ENCODE measurements at places on chromosomes 6 and 20.

- H3K4me1 ChIP-seq, result no peaks in the 10 kb centered on the region
- no peak for DNase-seq
- no peak overlapping the region for H3K4me3 ChIP-seq
- peaks cover 98% of the 10 kb centered on the region for H3K27me3 ChIP-seq
Observed at GRCh38 chr20:61521687-61522420, 269.8 kb downstream of the CDH4 start.

DNA sequence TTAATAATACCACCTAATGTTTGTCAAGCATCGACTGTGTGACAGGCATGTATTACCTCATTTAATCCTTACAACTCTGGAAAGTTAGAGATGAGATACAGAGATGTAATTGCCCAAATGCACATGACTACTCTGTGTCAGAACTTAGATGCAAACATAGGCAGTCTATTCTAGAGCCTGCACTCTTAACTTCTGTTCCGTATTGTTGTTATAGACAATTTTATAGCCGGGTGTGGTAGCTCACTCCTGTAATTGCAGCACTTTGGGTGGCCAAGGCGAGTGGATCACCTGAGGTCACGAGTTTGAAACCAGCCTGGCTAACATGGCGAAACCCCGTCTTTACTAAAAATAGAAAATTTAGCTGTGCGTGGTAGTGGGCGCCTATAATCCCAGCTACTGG lies 15.0 kb downstream of the IFT52 start:
- H3K4me3 ChIP-seq, result no peak overlapping the region
- DNase-seq, result no peak
- no peak overlapping the region for H3K27ac ChIP-seq
- no peaks in the 10 kb centered on the region for H3K4me1 ChIP-seq

DNA sequence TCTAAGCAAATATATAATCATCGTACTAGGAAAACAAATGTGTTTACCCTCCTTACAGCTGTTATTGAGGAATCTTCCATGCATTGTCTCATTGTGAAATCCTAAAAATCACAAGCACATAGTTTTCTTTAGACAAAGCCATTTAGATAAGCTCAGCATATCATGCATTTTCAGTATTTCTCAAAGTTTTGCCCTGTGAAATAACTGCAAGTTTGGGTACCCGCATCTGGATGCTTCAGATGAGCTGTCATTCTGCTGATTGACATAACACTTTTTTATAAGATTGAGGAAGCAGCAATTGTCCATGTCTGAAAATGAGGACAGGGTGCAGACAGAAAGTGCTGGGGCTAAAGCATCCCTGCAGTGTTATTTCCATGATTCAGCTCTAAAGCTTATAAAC lies 96.2 kb downstream of the IYD start:
- no peak overlapping the region for H3K27ac ChIP-seq
- H3K36me3 ChIP-seq, result no peaks in the 10 kb centered on the region
- no peak for DNase-seq
- no peaks in the 10 kb centered on the region for H3K4me1 ChIP-seq
- no peak overlapping the region for H3K4me3 ChIP-seq

DNA sequence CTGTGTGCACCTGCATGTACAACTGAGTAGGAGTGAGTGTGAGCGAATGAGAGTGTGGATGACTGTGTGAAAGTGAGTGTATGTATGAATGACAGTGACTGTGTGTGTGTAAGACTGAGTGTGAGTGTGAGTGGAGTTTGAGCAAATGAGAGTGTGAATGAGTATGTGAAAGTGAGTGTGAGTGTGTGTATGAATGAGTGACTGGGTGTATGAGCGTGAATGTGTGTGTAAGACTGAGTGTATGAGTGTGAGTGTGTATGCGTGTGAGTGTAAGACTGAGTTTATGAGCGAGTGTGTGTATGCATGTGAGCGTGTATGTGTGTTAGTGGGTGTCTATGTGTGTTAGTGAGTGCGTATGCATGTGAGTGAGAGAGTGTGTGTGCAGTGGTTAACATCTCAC lies 220.8 kb downstream of the QKI start:
- no peaks in the 10 kb centered on the region for H3K36me3 ChIP-seq
- no peak for DNase-seq
- H3K4me1 ChIP-seq, result no peaks in the 10 kb centered on the region
- H3K27ac ChIP-seq, result no peak overlapping the region
- H3K4me3 ChIP-seq, result no peak overlapping the region
- H3K27me3 ChIP-seq, result no peaks in the 10 kb centered on the region

- no peak overlapping the region for H3K4me3 ChIP-seq
- H3K27me3 ChIP-seq, result no peaks in the 10 kb centered on the region
- peaks cover 17% of the 10 kb centered on the region for H3K4me1 ChIP-seq
- DNase-seq, result no peak
- no peak overlapping the region for H3K27ac ChIP-seq
- no peaks in the 10 kb centered on the region for H3K36me3 ChIP-seq
Observed at GRCh38 chr6:90442366-90442765, 144.5 kb downstream of the MAP3K7 start.

- no peaks in the 10 kb centered on the region for H3K36me3 ChIP-seq
- DNase-seq, result no peak
- H3K4me3 ChIP-seq, result no peak overlapping the region
- no peak overlapping the region for H3K27ac ChIP-seq
- peaks cover 16% of the 10 kb centered on the region for H3K4me1 ChIP-seq
Observed at GRCh38 chr6:83083476-83083875, 16.0 kb downstream of the DOP1A start.

GRCh38 chr20:62495749-62496567 lies 20.2 kb upstream of the GATA5 start:
- no peak overlapping the region for H3K27ac ChIP-seq
- H3K4me3 ChIP-seq, result no peak overlapping the region
- no peaks in the 10 kb centered on the region for H3K36me3 ChIP-seq
- no peaks in the 10 kb centered on the region for H3K4me1 ChIP-seq

GRCh38 chr20:47762699-47763268 lies 22.5 kb downstream of the SULF2 start:
- H3K4me1 ChIP-seq, result peaks cover 84% of the 10 kb centered on the region
- H3K36me3 ChIP-seq, result no peaks in the 10 kb centered on the region
- H3K27ac ChIP-seq, result peak overlapping the region; percentile 100
- no peaks in the 10 kb centered on the region for H3K27me3 ChIP-seq
- H3K4me3 ChIP-seq, result peak overlapping the region; percentile 31

GRCh38 chr20:25247000-25247517 lies 826 bp upstream of the PYGB start:
- H3K27me3 ChIP-seq, result no peaks in the 10 kb centered on the region
- no peaks in the 10 kb centered on the region for H3K36me3 ChIP-seq
- peaks cover 24% of the 10 kb centered on the region for H3K4me1 ChIP-seq
- peak overlapping the region; percentile 27 for H3K27ac ChIP-seq

DNA sequence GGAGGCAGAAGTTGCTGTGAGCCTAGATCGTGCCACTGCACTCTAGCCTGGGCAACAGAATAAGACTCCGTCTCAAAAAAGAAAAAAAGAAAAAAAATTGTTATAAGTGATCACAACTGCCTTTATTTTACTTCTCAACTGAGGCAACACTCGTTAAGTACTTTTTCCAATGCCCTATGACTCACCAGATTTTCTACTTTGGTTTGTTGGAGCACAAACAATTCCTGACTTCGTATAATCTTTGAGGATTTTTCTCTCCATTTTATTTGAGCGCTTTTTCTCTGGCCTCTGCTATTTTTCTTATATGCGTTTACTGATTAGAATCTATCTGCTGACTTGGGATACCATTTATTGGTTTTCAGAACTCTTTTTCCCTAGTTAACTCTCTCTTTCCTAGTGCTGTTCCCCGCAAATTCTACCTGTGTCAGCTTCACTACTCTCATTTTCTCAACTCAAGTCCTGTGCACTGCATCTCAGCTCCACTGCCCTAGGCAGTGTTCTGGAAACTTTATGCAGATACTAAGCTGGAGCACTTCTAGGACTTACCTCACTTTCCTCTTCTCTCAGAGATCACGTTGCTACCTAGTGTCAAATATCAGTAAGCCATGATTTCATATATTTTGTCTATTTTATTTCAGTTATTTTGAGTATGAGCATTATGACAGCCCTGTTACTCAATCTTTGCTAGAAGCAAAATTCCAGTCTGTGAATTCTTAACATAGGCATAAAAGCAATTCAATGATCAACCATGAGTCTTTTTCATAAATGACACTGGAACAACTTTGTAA lies 1120.1 kb upstream of the CITED2 start:
- H3K27me3 ChIP-seq, result no peaks in the 10 kb centered on the region
- H3K27ac ChIP-seq, result no peak overlapping the region
- no peak overlapping the region for H3K4me3 ChIP-seq
- H3K4me1 ChIP-seq, result no peaks in the 10 kb centered on the region

DNA sequence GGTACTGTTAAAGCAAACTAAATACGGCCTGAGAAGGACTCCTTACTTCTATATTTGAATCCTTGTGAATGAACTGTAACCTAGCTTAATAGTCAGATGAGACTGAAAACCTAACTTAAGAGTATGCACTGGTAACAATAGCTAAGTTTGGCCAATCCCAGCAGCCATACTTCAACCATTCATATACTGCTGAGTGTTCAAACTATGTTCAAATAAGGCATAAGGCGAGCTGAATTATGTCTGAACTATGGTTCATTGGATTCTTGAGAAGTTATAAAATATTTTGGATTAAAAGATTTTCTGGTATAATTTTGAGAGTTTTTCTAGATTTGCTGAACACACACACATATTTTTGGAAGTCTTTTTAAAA lies 2.2 kb downstream of the SMPDL3A start:
- H3K27me3 ChIP-seq, result no peaks in the 10 kb centered on the region
- H3K36me3 ChIP-seq, result no peaks in the 10 kb centered on the region
- H3K27ac ChIP-seq, result peak overlapping the region; percentile 55
- H3K4me3 ChIP-seq, result peak overlapping the region; percentile 66

- H3K27me3 ChIP-seq, result no peaks in the 10 kb centered on the region
- no peaks in the 10 kb centered on the region for H3K36me3 ChIP-seq
- no peaks in the 10 kb centered on the region for H3K4me1 ChIP-seq
- H3K27ac ChIP-seq, result no peak overlapping the region
- DNase-seq, result no peak
Observed at GRCh38 chr6:17031961-17032360, 69.9 kb upstream of the STMND1 start.

- peak overlapping the region; percentile 37 for H3K27ac ChIP-seq
- DNase-seq, result peak; percentile 55
- peaks cover 14% of the 10 kb centered on the region for H3K4me1 ChIP-seq
- peak overlapping the region; percentile 38 for H3K4me3 ChIP-seq
- no peaks in the 10 kb centered on the region for H3K36me3 ChIP-seq
Observed at GRCh38 chr20:14902432-14903089, 565.1 kb upstream of the FLRT3 start.

DNA sequence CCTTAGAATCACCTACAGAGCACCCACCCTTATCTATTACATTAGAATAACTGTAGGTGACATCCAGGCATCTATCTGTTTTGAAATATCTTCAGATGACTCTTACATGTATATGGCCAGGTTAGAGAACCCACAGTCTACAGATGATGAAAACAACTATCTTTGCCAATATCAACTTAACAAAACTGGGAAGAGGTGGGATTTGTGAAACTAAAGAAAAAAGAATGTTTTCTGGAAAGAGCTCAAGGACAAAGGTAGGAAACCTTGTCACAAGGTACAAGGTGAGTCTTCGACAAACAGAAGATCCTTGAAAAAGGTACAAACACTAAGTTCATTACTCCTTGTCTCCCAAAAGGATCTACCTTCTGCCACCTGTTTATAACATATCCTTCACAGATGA lies 47.0 kb upstream of the DST start:
- H3K4me3 ChIP-seq, result peak overlapping the region; percentile 43
- H3K36me3 ChIP-seq, result no peaks in the 10 kb centered on the region
- H3K4me1 ChIP-seq, result peaks cover 23% of the 10 kb centered on the region
- peak overlapping the region; percentile 63 for H3K27ac ChIP-seq
- H3K27me3 ChIP-seq, result no peaks in the 10 kb centered on the region
- no peak for DNase-seq

- no peak overlapping the region for H3K4me3 ChIP-seq
- no peak for DNase-seq
- no peaks in the 10 kb centered on the region for H3K27me3 ChIP-seq
- H3K36me3 ChIP-seq, result no peaks in the 10 kb centered on the region
Observed at GRCh38 chr6:143408151-143408786, 42.2 kb downstream of the ADAT2 start.

GRCh38 chr6:169949511-169950097 lies 198.2 kb downstream of the ERMARD start:
- H3K4me1 ChIP-seq, result no peaks in the 10 kb centered on the region
- H3K4me3 ChIP-seq, result no peak overlapping the region
- no peaks in the 10 kb centered on the region for H3K36me3 ChIP-seq
- H3K27me3 ChIP-seq, result no peaks in the 10 kb centered on the region
- H3K27ac ChIP-seq, result no peak overlapping the region
- DNase-seq, result no peak

Measured in MM.1S (cell line).